ENCODE measurements at places on chromosomes 6 and 20.

- no peak for DNase-seq
Measured at GRCh38 chr20:57400231-57400701, 9.1 kb downstream of the RBM38 start.

GRCh38 chr6:131524695-131525336 lies 48.2 kb upstream of the ARG1 start:
- no peak for DNase-seq

- DNase-seq, result no peak
Measured at GRCh38 chr20:3014179-3014578, 29.2 kb upstream of the GNRH2 start.

DNA sequence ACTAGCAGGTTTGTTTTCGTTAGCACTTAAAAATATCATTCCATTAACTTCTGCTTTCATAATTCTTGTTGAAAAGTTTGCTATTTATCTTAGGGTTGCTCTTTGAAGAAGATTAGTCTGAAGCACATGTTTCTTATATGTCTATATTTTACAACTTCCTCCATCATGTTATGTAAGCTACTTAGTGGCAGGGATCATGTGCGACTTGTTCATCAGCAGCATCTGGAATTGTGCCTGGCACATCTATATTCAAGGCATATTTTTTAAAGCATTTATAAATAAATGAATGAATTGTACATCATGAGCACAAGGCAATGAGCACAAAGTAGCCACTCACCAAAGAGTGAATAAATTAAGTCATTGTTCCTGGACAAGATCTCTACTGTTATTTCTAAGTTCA lies 187.2 kb upstream of the COL21A1 start:
- no peak for DNase-seq

GRCh38 chr6:158408552-158409130 lies 96.4 kb downstream of the TULP4 start:
- peak; percentile 33 for DNase-seq

DNA sequence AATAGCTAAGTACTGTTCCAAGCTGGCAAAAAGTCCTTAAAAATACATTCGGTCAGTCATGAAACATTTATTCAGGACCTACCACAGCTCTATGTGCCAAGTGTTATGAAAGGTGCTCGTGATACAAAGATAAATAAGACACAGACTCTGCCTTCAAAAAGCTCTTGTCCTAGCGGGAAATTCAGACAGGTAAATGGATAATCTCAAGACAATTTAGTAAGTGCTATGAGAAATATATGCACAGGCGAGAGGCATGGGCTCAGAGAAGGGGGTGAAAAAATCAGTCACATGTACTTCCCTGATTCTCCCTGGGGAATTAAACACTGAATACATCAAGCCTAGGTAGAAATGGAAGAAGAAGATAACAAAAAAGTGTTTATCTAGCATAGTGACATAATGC lies 49.8 kb upstream of the HEY2 start:
- no peak for DNase-seq

GRCh38 chr6:144294016-144294415 lies 8.9 kb downstream of the UTRN start:
- DNase-seq, result peak; percentile 83

DNA sequence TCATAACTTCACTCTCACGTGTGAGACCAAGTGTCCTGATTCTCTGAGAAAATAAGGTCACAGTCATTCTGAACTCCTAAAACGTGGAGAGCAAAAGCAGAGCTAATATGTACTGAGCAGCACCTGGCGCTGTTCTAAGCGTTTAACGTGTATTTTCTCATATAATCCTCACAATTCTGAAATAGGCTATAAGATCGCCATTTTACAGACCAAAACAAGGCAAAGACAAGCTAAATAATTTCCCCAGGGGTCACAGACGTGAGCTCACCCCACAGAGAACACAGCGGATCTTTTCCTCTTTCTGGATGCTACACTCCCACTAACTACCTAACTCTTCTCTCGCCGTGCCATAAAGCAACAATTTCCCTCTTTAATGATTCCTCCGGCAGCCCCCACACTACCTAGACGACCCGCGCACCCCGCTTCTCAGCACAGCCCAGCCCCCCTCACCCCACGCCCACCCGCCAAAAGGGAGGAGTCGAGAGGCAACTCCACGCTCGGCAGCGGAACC lies 636 bp downstream of the SUPT3H start:
- DNase-seq, result no peak

DNA sequence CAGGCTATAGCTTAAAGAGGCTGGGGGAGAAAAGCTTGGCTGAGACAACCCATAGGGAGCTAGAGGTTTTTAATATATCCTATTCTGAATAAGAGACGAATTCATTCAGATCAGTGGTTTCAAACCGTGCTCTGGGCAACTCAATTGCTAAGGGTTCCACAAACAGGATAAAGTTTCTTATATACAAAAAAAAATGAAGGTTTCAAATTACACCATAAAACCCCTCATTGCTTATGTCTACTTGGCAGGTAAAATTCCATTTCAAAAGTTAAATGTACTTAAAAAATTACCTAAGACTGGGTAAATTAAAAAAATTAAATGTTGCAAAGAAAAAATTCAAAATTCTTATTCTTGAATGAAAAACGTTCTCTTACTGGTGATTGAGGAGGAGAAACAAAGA lies 2.7 kb downstream of the HLA-DPB1 start:
- no peak for DNase-seq

DNA sequence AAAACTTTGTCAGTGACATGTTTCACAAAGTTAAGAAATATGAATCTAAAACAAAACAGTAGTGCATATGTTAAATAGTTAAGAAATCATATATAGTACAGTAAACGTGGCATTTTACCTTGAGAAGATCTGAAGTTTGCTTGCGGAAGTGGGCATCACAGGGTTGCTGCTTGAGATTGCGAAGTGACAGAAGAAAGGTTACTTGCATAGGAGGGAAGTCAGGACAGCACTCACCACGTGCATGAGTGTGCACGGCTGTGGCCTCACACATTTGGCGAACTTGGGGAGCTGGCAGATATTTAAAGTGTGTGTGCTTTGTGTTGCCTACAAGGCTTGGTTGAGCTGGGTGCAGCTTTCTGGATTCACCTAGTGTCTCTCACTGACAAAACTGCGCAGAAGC lies 431.5 kb upstream of the ARID1B start:
- DNase-seq, result no peak

DNA sequence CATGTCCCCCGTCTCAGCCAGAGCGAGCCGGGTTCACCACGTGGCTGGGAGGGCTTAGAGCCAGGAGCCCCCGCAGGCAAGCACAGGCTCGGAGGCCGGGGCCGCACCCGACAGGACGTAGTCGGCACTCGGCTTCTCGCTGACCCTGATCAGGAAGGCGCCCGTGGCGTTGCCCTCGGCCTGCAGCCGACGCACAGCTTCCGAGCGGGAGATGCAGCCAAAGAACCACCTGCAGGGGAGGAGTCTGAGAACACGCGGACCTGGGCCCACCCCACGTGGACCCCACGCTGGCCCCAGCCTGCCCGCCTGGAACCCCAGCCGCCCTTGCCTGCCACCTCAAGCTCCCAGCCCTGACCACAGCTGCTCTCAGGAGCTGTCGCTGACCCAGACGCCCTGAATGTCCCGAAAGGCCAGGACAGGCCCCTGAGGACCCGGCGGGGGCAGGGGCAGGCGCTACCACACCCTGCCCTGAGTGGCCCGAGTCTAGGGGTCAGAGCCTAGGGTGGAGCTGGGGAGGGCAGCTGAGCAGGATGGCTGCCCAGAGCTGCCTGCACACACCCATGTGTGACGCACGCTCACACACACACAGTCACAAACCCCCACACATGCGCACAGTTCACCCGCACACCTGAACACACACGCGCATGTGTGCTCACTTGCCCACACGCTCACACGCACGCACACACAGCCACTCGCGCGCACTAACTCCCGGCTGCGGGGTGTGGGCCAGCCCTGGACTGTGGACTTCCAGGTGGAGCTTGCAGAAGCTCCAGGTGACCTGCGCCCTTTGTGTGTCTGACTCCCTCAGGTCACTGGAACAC lies 2.1 kb downstream of the PTK6 start:
- DNase-seq, result no peak

DNA sequence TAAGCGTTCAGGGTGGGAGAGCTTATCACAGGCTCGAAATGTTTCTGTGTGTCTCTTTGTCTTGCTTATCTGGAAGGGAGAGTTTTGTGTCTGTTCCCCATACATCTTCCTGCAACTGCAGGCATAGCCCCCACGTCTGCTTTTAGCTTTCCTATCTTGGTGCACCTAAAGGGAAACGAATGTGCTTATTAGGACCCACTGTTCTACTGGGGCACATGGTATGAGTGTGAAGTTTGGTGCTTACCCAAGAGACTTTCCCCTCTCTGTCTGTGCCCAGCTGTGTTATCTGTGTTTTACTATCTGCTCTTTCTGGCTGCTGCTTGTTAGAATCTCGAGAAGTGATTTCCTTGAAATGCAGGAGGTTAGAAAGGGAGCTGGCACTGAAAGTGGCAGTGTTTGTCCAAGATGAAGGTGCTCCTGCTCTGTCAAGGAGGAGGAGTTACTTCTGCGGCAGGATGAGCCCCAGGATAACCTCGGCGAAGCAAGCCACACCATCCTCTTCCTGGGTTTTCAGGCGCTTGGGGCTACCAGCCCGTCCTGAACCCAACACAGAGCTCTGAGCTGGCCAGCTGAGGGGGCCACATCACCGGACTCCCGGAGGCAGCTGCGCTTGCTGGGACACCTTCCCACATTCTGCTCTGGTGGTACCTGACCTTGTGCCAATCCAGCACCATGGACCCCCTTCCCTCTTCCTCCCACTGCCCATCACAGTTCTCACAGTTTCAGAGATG lies 23.4 kb downstream of the DYNLT1 start:
- DNase-seq, result no peak

DNA sequence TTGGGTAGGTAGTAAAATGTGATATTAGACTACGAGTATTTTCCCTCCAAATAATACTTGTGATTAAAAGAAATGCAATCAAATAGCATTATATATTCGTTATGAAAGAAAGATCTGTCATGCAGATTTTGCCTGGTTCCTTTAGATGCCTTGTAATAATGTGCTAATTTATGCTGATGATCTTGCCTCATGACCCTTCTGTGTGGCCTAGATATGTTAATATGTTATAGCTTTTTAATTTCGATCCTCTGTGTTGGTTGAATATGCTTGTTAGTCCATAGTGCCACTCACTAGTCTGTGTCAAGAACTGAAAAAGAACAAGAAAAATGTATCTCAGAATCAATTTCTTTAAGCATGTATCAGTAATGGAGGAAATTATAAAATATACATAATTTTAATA lies 31.9 kb downstream of the CDKAL1 start:
- DNase-seq, result no peak

- no peak for DNase-seq
Measured at GRCh38 chr20:58436868-58437645, 48.0 kb downstream of the VAPB start.

DNA sequence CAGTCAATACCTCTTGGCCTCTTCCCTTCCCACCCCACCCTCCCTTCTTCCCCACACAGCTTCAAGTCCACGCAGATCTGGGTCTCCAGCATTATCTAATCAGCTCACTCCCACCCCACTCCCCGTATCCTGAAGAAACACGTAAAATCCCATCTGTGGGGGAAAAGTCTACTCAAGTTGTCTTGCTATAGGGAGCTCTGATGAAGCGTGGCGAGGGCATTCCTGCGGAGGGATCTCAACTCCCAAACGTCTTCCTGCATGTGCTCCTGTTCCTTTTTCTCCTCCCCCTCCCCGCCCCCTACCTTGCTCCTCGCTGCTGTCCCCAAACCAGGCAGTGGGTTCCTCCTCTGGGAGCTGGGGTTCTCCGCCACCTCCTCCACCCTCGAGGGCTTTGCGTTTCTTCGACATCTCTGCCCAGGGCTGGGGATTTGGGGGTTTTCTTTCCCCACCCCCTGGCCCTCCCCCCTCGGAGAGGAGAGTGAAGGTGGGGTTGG lies 181.8 kb downstream of the TBXT start:
- DNase-seq, result no peak

- DNase-seq, result peak; percentile 54
Measured at GRCh38 chr6:25477006-25477590, 174.9 kb upstream of the SCGN start.

DNA sequence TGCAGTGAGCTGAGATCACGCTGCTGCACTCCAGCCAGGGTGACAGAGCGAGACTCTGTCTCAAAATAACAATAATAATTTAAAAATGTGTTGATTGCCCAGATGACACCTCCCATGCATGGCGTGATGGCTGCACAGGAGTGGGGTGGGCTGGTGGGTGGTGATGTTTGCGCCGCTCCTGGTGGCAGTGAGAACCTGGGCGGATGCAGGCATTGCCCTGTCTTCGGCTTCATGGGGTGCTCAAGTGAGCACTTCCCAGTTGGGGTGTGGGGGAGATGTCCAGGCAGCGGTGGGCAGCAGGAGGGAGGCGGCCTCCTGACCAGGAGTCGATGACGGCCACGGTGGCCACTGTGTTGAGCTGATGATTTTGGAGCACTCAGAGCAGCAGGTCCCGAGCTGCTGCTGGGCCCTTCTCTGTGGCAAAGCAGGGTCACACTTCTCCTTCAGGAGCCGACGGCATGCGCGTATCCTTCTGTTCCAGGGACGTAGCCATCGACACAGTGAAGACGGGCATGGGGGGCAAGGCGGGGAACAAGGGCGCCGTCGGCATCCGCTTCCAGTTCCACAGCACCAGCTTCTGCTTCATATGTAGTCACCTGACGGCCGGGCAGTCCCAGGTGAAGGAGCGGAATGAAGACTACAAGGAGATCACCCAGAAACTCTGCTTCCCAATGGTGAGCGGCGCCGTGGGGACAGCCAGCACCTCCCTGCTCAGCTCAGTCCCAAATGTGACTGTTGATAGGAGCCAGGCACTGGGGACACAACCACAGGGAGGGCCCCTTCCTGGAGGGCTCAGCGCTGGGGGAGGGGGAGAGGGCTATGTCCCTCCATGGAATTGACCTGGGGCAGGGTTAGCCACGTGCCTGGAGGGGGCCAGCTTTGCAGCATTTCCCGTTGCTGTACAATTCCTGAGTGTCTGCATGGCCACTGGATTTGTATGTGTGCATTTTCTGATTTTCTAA lies 89.7 kb downstream of the SYNJ2 start:
- no peak for DNase-seq

GRCh38 chr6:69232911-69233448 lies 563.8 kb downstream of the LMBRD1 start:
- DNase-seq, result no peak

- DNase-seq, result no peak
Measured at GRCh38 chr6:20314866-20315845, 86.5 kb upstream of the E2F3 start.

GRCh38 chr20:52200870-52201269 lies 9.3 kb upstream of the ZFP64 start:
- no peak for DNase-seq

- no peak for DNase-seq
Measured at GRCh38 chr6:64476935-64477334, 841.3 kb downstream of the PHF3 start.

DNA sequence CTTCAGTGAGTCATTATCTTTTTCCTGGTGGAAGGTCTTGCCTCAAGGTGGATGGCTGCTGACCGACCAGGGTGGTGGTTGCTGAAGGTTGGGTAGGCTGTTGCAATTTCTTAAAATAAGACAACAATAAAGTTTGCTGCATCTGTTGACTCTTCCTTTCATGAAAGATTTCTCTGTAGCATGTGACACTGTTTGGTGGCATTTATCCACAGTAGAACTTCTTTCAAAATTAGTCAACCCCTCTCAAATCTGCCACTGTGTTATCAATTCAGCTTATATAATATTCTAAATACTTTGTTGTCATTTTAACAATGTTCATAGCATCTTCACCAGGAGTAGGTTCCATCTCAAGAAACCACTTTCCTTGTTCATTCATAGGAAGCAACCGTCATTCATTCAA lies 66.8 kb upstream of the ATXN1 start:
- DNase-seq, result no peak

Data from HFFc6 (cell line).